ENCODE measurements at places on chromosomes 6 and 20.

GRCh38 chr6:31664790-31665500 lies at the start of gene GPANK1:
TSS of gene GPANK1 (minus strand) at chr6:31664997. CDS start at chr6:31664478, 519 bp downstream.
- DNase-seq = peak; percentile 97

- DNase-seq = no peak
Observed at GRCh38 chr6:837380-837779, 144.4 kb upstream of the EXOC2 start.

DNA sequence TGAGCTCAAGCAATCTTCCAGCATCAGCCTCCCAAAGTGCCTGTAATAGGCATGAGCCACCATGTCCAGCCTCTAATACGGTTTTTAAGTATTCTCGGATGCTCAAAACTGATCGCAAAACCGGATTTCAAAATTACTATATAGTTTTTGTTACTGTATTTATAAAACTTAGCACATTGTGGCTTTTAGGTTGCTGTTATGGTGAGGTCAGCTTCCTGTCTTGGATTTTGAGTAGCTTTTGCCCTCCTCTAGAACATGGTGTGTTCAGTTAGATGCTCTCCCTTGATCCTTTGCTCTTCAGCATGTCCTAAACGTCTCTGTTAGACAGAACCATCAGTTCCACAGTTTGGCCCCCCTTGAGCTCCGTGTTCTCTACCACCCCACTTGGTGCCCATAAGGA lies 96.2 kb downstream of the RPP40 start:
- DNase-seq = no peak

DNA sequence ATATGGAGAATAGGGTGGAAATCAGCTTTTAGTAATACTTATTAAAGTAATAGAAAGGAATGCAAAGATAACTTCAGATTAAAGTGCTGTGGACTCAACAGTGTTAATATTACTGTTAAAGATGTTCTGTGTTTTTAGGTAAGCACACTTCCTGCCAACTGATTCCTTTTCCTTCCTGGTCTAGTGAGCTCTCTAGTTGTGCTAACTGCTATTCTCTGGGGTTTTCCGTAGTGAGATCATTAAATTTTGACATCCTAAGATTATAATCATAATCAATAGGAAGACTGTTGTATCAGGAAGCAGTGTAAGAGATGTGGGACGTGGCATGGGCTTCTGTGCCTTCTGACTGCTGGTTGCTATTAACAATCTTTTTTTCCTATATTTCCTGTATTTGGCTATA lies 1.2 kb upstream of the TMEM217 start:
- DNase-seq = no peak
